ENCODE measurements at places on chromosomes 5 and 9.

DNA sequence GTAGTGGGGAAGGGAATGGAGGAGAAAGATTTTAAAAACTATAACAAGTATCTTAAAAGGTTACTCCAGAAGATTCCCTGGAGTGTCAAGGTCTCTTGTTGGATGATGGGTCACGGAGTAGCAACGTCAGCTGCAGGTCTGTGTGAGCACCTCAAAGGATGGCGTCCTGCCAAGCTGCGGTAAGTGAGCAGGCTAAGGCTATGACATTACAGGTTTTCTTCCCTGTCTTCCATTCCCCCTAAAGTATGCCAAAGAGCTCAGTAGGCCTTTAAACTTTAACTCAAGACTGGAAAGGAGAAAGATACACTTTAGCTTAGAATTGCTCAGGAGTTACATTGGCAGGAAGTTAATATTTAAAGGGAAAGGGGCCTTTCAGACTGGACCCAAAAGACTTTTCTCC, 17.5 kb downstream of the SPOCK1 start:
- DNase-seq, result no peak

DNA sequence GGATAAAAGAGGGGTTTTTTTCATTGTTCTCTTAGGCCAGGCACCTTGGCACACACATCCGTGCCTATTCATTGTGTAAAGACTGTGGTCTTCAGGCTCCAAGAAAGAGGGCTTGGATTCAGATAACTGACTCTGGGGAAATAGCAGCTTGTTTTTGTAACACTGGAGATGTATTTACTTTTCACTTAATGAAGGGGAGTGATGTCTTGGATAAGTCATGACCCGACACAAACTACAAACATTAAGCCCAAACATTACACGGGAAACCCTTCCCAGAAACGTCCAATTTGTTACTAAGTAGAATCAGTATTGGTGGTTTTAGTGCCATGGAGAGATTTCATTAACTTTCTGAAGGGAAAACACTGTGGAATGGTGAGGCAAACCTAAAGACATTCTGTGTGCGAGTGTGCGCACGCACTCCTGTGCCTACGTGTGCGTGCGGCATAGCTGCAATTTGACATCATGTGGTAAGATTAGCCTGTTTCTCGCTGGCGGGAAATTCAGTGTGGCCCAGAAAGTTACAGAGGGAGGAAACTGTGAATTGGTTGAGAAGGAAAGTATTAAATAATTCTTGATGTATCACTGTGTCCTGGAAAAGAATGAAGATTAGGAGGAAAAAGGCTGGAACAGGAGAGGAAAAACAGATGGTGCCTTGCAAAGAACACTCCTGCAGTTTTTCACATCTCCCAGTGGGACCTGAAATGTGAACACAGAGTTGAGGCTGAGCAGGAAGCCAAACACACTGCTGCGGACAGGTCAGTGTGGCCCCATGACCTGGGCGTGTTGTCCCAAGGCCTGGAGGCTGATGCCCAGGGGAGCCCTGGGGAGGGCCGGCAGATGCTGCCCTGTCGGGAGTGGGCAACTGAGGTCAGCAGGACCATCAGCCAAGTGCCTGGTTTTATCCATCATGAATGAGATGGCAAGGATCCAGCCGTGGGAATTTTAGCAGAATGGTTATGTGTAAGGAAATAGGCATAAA, 108.5 kb downstream of the GAS1 start:
- DNase-seq, result no peak

DNA sequence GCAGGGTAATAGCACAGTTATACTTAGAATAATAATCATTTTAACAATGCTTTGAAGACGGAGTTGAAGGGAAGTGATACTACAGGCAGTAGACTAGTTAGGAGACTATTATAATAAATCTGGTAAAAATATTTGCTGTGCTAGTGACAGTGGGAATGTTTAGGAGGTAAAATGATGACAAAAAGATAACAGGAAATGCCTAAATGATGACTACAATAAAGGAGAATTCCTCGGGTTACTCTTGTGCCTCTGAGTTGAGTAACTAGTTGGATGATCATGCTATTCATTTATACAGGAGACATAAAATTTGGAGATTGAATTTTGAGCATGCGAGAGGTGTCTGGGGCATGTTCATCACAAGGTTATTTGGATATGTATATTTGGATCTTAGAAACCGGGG, 32.2 kb upstream of the PAM start:
- DNase-seq, result no peak

- DNase-seq, result no peak
Measured at GRCh38 chr5:132662925-132663770, 5.2 kb downstream of the IL13 start.

GRCh38 chr5:165334201-165334600, 1828.8 kb downstream of the MAT2B start:
- DNase-seq, result no peak

- DNase-seq, result no peak
Measured at GRCh38 chr5:117680426-117680825, 1105.8 kb upstream of the SEMA6A start.
